ENCODE measurements at places on chromosomes 5 and 9.
A peak's percentile ranks its signal among the peaks of the same experiment; 100 is the strongest.

DNA sequence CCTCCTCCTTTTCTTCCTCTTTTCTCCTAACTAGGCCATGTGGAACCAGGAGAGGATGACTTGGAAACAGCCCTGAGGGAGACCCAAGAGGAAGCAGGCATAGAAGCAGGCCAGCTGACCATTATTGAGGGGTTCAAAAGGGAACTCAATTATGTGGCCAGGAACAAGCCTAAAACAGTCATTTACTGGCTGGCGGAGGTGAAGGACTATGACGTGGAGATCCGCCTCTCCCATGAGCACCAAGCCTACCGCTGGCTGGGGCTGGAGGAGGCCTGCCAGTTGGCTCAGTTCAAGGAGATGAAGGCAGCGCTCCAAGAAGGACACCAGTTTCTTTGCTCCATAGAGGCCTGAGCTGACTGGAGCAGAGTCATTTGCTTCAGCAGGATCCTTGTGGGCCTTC lies 13.7 kb downstream of the NUDT2 start:
- DNase-seq: peak; percentile 82

GRCh38 chr5:158758675-158759074 lies 341.0 kb downstream of the EBF1 start:
- no peak for DNase-seq

- DNase-seq: no peak
Observed at GRCh38 chr9:79641070-79641469, 69.3 kb downstream of the TLE4 start.

DNA sequence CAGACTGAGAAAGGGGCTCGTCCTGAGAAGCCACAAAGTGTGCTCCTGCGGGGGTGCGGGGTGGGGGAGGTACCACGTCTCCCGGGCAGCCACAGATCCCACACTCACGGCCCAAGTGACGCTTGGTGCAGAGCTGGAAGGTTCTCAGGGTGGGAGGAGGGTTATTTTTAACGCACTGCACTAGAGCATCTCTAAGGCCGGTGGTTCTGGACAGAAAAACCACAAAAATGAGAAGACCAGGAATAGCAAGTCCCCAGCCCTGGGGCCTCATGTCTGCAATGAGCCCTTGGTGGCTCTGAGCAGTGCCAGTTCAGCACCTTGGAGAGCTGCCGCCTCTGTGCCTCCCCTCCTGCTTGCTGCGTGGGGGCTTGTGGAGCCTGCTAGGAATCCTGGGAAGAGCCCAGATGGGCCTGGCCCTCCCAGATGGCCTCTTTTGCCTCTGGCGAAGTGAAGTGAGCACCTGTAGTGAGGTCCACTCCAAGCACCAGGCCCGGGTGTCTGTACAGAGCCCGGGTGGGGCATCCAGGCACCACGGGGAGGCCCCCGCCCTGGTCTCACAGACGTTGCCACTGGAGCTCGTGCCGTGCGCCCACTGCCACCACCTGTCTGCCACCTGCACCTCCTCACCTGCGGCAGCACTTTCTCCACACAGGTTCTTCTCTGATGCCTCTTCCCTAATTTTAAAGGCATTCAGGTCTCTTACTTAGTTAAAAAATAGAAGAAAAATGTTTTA lies 48.9 kb upstream of the CACNA1B start:
- DNase-seq: no peak

GRCh38 chr5:129125819-129126218 lies 31.3 kb downstream of the ISOC1 start:
- DNase-seq: no peak

DNA sequence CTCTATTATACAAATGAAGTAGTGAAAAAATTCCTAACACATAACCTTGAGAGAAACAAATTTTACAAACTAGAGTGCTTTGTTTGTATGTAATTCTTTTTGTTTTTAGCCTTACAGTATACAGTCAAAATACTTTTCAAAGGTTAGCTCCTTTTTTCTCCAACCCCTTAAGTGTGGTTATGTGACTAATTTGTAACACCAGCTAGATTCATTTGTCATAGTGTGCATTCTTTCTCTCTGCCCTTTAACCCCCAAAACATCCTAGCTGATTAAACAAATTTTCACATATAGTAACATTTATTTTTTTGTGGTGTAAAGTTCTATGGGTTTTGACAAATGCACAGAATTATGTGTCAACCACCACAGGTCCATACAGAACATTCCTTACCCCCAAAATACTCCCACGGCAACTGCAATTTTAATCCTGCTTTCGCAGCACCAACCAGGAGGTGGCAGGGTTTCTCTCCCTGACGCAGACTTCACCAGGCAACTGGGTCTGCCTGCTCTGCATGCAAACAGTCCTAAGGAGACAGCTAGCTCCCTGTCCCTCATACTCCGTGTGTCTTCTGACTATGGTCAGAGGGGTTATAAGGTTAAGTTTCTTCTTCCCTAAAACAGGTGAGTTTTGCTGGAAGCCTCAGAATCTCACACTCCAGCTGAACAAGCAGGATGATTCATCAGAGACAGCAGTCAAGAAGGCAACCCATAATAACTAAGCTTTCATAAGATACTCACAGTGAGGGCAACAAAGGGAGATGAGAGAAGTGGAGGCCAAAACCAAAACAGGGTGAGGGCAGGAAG lies 44.5 kb upstream of the NR5A1 start:
- peak; percentile 76 for DNase-seq

GRCh38 chr5:180799902-180800801 lies 2.5 kb downstream of the MGAT1 start:
- DNase-seq: no peak

Measured in Ammon's horn (tissue), 1 donor.